ENCODE measurements at places on chromosomes 2 and 18.

DNA sequence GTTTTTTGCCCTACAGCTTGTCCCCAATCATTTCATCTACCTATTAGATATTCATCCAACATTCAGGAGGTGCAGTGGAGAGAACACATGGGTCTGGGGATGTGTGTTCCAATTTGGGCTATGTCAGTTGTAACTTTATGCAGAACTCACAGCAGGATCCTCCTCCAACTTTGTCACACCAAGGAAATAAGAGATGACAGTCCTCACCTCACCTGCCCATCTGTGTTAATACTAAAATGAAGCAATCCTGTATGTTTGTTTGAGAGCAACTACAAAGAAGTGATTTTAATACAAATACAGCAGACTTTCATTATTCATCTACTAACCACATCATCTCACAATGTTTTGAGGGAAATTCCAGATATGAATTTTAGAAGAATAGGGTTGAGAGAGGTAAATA lies 126.7 kb downstream of the ARHGAP15 start:
- DNase-seq: no peak

DNA sequence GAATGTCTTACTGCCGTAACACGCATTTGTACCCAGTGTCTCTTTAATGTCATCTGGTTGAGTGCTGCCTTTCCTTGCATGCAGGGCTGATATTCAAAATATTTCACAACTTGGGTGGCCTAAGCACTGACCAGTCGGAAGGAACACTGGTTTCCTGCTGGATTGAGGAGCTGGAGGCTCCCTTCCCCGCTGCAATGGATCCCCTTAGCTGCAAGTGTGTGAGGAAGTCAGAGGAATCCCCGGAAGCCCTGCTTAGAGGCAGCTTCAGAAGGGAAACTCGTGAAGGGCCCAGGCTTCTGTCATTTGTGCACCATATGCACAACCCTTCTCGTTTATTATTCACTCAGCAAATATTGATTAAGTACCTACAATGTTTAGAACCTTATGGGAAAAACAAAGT lies 33.2 kb upstream of the SP3 start:
- peak; percentile 54 for DNase-seq

- DNase-seq: no peak
These were observed 124.8 kb downstream of the KLHL29 start for GRCh38 chr2:23509596-23510292.

GRCh38 chr2:226396541-226396940 lies 403.1 kb downstream of the IRS1 start:
- no peak for DNase-seq

DNA sequence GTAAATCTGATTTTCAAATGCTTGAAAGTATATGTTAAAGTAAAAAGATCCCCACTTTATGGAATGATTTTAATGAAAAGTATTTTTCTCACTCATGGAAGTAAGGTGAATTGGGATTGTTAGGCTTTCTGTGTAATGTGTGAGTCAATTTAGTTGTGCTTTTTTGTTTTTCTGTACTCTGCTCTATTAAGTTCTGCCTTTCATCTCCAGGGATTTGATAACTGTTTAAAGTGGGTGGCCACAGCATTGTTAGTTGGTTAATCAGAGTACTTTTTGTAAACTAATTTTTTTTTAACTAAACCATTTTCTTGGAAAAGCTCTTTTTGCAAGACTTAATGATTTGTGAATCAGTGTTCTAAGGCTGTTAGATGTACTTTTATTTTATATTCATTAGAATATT lies 76.8 kb downstream of the ABI2 start:
- DNase-seq: no peak

- DNase-seq: no peak
These were observed 684.5 kb downstream of the BCL11A start for GRCh38 chr2:59868981-59869380.

GRCh38 chr2:43077876-43078275 lies 148.5 kb downstream of the ZFP36L2 start:
- no peak for DNase-seq

DNA sequence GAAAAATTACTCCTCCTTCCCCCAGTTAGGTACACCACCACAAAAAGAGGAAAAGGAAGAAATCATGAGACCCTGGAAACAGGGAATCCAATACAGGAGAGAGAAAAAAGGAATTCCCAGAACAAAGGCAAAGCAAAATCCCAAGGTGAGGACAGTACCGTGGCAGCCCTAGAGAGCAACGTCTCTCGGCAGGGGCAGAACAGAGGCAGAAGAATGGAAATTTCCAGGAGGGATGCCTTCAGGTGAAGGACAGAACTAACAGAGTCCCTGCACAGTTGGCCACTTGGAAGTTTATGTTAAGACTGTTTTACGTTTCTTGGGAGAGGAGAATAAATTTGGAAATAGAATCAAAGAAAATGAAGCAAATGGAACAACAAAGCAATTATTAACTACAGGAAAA lies 27.7 kb downstream of the GRB14 start:
- DNase-seq: no peak

GRCh38 chr18:52175406-52175805 lies 164.6 kb upstream of the DCC start:
- DNase-seq: no peak

- DNase-seq: no peak
These were observed 6.5 kb downstream of the NCAPH start for GRCh38 chr2:96342085-96342484.

DNA sequence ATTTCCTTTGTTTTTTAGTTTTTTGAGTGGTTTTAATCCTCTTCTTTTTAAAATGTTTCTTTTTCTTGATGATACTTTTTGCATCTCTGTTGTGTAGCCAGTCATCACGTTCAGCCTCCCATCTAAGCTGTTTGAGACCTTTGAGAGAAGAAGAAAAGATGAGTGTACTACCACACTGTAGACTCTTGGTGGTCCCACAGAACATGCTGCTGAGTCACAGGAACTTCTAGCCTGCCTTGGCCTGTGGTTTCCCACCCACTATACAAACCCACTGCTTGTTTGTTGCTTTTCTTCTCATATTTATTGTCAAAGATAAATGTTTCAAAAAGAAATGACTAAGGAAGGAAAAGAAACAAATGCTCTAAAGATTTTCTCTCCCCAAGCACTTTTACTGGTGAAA lies 5.5 kb downstream of the CEBPZOS start:
- DNase-seq: no peak

Data from lung (tissue), 17 donors.